ENCODE measurements at places on chromosomes 3 and 15. TPM values are rescaled to one million over a fixed set of nuclear protein-coding genes. Genes with fewer than 3 reads are reported as not detected.

Gene NANOGP8
- total RNA-seq = 1.6 TPM

- DNase-seq = no peak
Measured at GRCh38 chr3:62192891-62193290, 180.5 kb downstream of the FEZF2 start.

GRCh38 chr3:64259636-64260035 is 34.4 kb upstream of the PRICKLE2 start:
- no peak for DNase-seq

- no peak for DNase-seq
Measured at GRCh38 chr3:142337994-142338393, 109.8 kb downstream of the XRN1 start.

DNA sequence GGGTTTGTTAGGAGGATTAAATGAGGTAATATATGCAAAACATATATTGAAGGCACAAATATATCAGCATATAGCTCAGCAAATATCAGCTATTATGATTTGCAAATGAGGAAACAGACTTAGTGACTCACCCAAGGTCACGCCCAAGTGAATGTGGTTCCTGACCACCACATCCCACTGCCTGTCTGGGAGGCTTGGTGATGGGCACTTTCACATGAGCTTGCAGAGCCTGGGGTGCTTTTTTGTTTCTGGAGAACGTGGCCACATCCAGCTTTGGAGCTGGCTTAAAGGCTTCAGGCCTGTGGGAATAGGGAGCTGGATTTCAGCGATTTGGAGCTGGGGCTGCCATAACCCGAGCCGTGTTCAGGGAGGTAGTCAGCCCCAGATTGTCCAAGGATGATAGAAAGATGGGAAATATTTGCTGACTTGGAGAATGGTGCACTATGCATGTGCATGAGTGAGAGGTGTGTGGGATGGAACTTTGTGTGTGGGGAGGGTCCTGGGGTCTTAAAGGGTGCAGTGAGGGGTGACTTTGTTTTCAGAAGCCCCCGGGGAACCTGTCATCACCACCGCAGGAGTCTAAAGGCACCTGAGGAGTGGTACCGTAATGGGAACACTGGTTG is 12.0 kb upstream of the FGD5 start:
- DNase-seq = no peak

All from dorsolateral prefrontal cortex (tissue), 122 donors.